ENCODE measurements at places on chromosomes 1 and 21.

- no peak for DNase-seq
Measured at GRCh38 chr1:205232127-205232820, 4.5 kb downstream of the TMCC2 start.

DNA sequence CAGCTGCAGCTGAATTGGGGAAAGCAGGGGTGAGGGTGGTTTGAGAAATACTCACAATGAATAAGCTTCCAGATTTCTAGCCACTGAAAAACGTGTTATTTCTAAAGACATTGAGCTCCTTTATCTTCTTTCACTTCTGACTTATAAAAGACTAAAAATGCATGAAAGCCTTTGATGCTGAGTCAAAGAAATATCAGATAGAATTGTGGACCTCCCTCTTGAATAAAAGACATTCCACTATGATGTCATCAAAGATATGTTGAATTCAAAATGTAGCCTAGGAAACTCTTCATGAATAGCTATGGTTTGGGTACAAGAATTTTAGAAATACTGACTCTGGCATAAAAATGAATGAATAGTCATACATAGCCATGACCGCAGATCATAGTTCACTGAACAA is 44.7 kb upstream of the COL24A1 start:
- DNase-seq = no peak

GRCh38 chr1:48876330-48876785 is 99.7 kb upstream of the BEND5 start:
- DNase-seq = no peak

GRCh38 chr1:231724876-231725647 is 98.5 kb downstream of the DISC1 start:
- no peak for DNase-seq

DNA sequence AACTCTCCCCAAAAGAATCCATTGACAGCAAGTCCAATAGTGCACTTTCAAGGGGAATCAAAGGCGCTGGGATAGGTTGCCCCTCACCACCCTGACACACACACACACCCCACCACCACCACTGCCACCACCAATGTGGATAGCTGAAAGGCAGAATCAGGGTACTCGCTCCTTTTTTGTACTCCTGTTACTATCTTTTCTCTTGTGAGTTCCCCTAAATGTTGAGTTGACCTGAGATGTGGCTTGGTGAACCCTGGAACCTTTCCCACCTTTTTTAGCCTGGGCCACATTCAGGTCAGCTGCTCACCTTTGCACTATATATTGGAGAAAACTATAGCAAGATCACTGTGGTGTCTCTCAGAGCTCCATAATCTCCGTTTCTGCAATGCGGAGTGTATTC is 3.9 kb downstream of the S100A8 start:
- DNase-seq = no peak

DNA sequence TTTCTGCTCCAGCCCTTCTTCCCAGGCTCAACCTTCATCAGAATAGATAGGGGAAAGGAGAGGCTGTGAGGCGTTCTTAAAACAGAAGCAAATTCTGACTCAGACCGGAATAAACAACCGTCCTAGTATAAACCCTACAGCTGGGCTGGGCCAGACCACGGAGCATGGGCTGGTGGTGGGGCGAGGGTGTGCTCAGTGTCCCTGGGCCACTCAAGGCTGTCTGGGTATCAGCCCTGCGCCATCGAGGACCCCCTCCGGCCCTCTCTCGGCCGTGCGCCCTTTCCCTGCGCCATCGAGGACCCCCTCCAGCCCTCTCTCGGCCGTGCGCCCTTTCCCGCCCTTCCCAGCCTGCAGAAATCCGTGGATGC is 36.0 kb downstream of the CAPN2 start:
- DNase-seq = peak; percentile 69

- DNase-seq = no peak
Measured at GRCh38 chr1:11741919-11742558, 6.1 kb downstream of the AGTRAP start.

DNA sequence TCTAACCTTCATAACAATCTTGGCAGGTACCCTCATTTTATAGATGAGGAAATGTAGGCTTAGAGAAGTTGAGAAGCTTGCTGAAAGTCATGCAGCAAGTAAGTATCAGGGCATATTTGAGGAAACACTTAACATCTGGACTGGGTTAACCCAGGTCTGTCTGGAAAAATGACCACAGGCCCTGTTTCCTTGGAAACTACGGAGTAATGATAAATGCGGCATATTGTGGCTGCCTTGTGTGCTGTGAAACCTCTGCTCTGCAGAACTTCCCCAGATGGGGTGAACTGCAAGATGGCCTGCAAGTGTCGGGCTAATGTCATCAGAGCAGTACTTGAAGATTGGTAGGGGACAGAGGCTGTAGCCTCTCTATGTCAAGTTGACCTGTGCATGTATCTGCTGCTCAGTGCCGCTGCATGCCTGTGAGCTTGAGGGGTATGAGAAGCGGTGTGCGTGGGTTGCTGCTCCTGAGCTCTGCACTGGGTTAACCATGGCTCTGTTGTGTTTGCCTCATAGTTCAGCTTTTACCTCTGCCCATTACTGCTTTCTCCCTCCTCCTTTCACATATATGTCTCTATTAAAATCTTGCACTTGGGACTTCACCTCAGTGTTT is 83.1 kb downstream of the WDR3 start:
- no peak for DNase-seq

- no peak for DNase-seq
Measured at GRCh38 chr21:28856588-28857250, 136.0 kb downstream of the LTN1 start.

- DNase-seq = no peak
Measured at GRCh38 chr1:160080381-160081100, 797 bp upstream of the KCNJ9 start.

DNA sequence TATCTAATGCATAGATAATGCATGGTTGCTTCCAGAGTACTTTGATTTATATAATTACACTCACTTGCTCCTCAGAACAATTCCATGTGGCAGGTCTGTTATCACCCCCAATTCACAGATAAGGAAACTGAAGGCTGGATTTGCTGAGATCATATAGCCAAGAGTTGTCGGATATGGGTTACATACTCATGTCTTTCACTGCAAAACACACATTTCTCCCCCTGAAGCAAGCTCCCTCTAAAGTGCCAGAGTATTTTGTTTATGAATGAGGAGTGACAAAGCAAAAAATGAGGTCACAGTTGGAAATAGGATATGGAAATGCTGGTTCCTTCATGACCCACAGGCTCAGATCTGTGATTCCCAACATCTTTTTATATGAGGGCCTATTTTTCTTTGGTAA is 134.2 kb downstream of the ROR1 start:
- no peak for DNase-seq

DNA sequence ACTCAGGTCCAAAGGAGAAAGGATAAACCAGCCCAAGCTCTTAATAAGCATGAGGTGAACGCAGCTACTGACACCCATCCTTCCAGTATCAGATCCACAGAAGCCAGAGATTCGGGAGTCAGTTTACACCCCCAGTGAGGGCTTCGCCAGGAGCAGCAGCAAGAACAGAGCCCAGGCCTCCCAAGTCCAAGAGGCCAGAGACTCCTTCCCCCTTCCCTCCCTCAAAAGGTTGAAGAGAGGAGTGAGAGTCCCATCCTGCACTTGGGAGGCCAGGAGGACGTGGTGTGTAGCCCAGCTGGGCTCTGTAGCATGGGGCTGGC is 72.8 kb downstream of the MRPL37 start:
- no peak for DNase-seq

GRCh38 chr1:243756529-243756928 is 93.5 kb downstream of the AKT3 start:
- no peak for DNase-seq

GRCh38 chr21:43025636-43026180 is 49.9 kb downstream of the CBS start:
- no peak for DNase-seq

GRCh38 chr1:179043266-179043665 is 17.6 kb downstream of the FAM20B start:
- DNase-seq = no peak

- DNase-seq = no peak
Measured at GRCh38 chr1:75768016-75768415, 18.0 kb upstream of the RABGGTB start.

DNA sequence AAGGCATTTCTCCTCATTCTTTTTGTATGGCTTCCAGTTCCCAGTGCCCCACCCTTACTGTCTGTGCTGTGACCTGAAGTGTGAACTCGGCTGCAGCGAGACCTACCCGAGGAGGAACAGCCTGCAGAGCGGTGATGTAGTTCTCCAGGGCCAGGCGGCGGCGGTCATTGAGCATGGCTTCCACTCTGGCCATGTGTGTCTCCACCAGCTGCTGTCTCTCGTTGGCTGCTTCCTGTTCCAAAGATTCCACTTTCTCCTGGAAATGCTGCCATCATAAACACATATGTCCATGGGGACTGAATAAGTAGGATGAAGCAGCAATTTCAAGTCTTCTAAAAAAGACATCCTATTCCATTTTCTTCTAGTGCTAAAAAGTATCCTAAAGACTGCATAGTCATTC is 195.6 kb downstream of the APP start:
- DNase-seq = no peak

DNA sequence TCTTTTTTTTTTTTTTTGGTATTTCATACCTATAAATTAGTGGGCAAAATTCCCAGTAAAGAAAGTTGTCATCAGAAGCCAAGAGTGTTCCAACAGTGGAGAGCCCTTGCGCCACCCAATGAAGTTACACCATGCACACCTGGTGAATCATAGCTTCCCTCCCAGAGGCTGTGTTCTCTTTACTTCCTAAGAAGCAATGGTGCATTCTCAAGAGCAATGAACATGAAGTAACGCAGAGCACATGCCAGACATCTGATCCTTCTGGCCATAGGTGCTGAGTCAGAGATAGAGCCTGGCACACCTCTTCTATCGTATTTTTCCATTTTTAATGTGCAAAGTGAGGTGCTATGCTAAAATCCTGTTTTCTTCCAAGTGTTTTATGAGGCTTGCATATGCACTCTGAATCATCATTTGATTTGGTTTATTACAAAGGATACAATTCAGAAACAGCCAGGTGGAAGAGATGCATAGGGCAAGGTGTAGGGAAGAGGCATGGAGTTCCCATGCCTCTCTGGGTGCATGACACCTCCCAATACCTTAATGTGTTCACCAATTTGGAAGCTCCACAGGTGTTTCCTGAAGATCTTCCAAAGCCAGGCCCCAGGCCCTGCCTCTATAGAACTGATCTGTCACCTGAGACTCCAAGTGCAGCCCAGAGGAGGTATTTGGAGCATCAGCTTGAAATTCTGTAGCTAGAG is 408.0 kb downstream of the SIPA1L2 start:
- no peak for DNase-seq

GRCh38 chr1:164640686-164641352 is 81.8 kb downstream of the PBX1 start:
- no peak for DNase-seq

- DNase-seq = no peak
Measured at GRCh38 chr1:161709373-161709772, 2.3 kb downstream of the FCRLA start.

- peak; percentile 21 for DNase-seq
Measured at GRCh38 chr1:79982211-79982610, 975.7 kb upstream of the ADGRL4 start.

DNA sequence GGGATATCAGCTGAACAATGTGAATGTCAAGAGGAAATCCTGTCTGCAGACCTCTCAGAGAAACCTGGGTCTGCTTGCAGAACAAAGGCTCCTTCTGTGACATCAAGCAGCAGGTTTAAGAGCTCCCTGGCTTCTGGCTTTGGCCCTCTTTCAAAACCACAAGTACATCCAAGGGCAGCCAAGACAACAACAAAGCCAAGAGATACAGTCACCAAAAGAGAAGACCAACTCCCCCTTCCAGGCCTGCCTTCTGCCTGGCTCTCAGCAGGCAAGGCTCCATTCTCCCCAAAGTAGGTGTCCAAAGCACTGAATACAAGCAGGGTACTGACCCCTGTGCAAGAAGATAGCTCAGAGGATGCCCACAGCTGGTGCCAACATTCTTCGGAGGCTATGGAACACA is 11.5 kb downstream of the BCAR3 start:
- DNase-seq = no peak

DNA sequence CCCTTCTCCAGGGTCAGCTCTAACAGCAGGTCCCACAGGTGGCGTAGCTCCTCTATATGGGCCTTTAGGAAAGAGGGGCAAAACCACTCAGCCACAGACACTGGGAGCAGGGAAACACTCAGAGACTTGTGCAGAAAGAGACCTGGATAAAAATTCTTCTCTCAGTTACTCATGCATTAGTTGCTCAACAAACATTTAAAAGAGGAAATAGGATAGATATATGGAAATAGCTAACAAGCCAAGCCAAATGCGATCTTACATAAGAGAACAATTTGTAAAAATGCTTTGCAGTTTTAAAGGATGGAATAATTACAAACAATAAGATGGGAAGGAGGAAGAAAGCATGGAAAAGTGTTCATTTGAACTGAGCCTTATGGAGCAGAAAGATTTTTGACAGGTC is 4.9 kb downstream of the SPTA1 start:
- DNase-seq = no peak

DNA sequence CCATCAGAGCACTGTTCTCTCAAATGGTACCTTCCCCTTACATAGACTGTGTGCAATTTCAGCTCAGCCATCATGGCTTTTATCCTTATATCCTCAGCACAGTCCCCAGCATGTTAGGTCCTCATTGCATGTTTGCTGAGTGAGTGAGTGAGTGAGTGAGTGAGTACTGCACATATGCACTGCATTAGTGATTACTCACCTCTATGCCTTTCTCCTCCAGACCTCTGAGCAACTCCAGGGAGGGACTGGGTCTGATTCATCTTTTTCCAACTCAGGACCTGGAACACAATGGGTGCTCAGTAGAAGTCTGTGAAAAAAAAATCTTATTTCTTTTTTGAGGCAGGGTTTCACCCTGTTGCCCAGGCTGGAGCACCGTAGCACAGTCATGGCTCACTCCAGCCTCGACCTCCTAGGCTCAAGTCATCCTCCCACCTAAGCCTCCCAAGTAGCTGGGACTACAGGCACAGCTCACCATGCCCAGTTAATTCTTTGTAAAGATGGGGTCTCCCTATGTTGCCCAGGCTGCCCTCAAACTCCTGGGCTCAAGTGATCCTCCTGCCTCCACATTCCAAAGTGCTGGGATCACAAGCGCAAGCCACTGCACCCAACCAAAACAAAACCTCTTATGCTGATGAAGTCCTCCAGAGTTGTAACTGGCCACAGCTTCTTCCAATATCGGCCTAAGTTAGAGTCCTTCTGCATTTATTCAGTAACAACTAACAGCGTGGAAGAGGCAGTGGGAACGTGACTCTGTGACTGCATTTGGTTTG is 23.7 kb downstream of the RNU5D-1 start:
- no peak for DNase-seq

DNA sequence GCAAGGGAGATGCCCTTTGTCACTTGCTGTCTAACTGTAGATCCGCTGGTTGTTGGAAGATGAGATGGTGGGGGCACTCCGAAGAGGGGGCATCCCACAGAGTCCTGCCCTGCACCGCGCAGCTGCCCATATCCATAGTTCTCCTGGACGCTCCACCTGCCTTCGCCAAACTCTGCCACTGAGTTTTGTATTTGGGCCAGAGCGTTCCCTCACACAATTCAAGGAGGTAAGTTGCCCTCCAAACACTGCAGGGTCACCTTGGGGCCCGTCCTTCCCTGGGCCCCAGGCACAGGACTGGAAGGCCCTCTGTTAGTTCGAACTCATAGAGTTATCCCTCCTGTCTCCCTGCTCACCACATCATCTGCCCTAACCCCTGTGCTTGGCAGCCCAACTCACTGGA is 22.1 kb downstream of the HYI start:
- DNase-seq = no peak

- DNase-seq = no peak
Measured at GRCh38 chr1:93095804-93096585, 16.9 kb downstream of the MTF2 start.
